ENCODE measurements at places on chromosomes 12 and 14.

DNA sequence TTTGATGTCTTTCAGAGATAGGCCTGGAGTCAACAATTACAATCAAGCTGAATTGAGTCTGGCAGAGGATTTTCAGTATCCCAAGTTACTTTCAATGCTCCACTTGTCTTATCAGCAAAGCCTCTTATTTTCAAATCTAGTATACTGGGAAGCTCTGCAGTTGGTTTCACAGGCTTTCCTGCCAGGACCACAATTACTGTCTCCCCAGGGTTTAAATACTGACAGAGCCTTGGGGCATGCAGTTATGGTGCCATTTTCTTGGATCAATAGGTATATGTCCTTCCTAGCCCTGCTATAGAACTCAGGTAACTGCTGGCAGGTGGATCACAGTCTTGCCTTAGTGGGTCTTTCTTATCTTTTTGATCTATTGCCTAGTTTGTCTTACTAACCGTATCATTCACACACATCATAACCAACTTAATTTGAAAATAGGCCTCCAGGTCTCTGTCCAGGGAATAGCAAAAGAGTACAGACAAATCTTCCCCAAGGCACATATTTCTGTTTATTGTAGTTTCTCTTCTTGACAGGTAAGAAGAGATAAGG, 22.4 kb upstream of the RNU6-8 start:
- no peak for DNase-seq

DNA sequence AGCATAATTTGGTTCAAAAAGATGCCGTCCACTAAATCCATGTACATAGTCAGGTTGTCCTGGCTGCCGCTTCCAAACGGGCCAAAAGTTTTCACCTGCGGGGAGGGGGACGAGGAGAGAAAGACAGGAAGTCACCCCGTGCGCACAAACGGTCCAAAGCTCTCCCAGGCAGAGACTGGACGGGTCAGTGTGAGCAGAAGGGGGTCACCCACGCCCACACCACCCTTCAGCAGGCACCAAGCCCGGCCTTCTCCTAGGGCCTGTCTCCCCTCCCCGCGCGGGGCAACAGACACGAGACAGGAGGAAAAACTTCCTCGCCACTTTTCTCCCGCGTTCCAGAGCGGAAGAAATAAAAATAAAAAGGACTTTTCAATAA, 888 bp downstream of the CCDC88C start:
- no peak for DNase-seq

- no peak for DNase-seq
Measured at GRCh38 chr14:88002421-88003075, 2.4 kb upstream of the GPR65 start.

- DNase-seq, result no peak
Measured at GRCh38 chr12:89932954-89933353, 224.3 kb upstream of the ATP2B1 start.

DNA sequence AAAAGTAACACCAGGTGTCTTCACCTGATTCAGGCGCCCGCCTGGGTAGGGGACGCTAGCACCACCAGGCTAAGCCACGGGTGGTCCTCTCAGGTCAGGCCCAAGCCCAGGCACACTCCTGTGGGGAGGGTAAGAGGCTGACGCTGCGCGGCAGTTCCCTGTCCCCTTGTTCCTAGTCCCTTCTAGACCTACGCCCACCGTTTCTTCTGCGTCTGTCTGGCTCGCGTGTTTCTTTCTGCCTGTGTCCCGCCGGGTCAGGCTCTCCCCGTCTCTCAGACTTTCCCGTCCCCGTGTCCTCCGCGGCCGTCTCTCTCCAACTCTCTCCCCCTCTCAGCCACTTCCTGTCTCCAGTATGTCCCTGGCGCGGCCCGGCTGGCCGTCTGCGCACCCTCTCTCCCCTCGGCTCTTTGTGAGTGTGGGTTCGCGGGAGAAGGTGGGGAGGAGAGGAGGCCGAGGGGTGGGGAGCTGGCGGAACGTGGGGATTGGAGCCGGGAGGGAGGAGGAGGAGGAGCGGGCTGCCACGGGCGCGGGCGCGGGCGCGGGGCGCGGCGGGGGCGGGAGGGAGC, 3.1 kb upstream of the TNS2 start:
- DNase-seq, result peak; percentile 39

GRCh38 chr12:107503887-107504885, 181.4 kb upstream of the PWP1 start:
- DNase-seq, result no peak

GRCh38 chr14:93943052-93943451, 15.9 kb downstream of the FAM181A start:
- no peak for DNase-seq

- DNase-seq, result no peak
Measured at GRCh38 chr14:76329154-76329928, 46.6 kb upstream of the ESRRB start.

- DNase-seq, result no peak
Measured at GRCh38 chr14:57746563-57746962, 119.3 kb downstream of the SLC35F4 start.

DNA sequence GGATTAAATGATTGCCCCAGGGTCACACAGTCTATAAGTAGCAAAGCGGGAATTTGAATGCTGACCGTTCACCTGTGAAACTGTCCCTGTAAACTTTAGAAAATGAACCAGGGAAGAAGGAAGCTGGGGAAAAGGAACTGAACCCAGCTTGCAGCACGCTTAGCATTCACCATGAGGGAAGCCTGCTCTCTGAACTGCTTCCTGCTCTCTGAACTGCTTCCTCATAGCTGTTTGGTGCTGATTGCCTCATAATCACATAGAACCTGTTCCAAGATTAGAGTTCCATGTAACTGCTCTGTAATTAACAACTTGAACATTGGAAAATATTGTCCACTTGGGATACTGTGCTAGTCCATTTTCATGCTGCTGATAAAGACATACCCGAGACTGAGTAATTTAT, 1504.8 kb upstream of the TMEM132C start:
- DNase-seq, result no peak
